Stimulated activated CD8-positive, alpha-beta memory T cell treated with anti-CD3 and anti-CD28 coated beads, Interleukin-4, amount 100 ng/mL, for 4 hours (primary cell): ENCODE measurements at places on chromosomes 2 and 18.

GRCh38 chr2:85655961-85656417 lies 12.0 kb downstream of the SFTPB start:
- no peak for DNase-seq

DNA sequence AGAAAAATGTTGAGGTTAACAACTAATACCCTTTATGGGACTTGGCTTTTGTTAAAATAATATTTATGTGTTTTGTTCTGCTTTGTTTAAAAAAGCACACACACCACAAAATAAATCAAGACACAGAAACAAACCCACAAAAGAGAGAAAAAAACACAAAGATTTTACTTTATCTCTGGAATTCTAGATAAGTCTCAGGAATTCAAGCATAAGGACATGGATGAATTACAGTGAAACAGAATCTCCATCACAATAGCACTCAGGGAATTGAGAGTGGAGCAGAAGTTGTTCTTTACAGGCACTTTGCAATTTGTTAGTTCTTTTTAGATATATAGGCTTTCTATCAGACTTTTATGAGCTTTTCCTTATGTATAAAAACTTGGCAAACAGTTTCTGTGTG lies 360.9 kb upstream of the ZC3H15 start:
- no peak for DNase-seq

- DNase-seq: no peak
Measured at GRCh38 chr2:29071032-29071975, 3.0 kb downstream of the PCARE start.

DNA sequence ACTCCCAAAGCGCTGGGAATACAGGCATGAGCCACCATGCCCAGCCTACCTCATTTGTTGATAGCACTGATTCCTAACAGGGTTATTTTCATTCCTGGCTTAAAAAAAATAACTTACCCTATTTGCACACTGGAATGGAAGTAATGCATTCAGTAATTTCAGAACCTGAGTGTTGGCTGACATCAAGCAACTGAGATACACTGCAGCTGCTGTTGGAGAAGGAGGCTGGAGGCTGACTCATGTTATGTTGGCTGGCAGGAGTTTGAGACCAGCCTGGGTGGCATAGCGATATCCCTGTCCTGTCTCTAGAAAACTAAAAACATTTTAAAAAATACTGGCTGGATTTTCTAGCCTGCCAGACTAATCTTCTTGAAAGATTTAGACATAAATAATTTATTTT lies 385.1 kb upstream of the MEX3C start:
- no peak for DNase-seq

DNA sequence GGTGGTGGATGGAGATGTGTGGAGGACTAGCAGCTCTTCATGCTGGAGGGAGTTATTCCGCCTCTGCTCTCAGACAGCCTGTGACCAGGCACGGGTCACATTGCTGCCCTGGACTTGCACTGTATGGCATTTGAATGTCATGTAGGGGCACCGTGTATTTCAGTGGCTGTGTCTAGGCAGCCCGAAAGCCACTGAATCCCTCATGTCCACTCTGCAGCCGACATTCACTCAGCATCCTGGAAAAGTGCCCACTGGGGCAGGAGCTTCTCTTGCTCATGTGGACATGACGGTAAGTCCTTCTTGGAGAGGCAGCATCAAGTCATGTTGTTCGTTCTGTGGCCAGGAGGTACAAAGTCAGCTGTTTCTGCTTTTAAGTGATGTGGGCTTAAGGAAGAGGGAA lies 127.9 kb downstream of the SH3RF3 start:
- DNase-seq: no peak

DNA sequence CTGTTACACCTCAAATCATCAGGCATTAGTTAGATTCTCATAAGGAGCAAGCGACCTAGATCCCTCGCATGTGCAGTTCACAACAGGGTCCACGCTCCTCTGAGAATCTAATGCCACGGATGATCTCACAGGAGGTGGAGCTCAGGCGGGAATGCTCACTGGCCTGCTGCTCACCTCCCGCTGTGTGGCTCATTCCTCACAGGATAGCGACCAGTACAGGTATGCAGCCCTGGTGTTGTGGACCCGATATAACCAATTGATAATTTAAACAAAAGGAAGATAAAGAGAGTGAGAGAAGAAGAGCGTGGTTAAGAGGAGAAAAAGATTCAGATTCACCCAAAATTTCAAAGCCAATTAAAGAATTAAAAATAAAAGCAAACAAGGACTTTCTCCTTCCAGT lies 20.8 kb downstream of the TLK1 start:
- DNase-seq: no peak

GRCh38 chr2:144348846-144349245 lies 171.1 kb downstream of the ZEB2 start:
- DNase-seq: no peak

DNA sequence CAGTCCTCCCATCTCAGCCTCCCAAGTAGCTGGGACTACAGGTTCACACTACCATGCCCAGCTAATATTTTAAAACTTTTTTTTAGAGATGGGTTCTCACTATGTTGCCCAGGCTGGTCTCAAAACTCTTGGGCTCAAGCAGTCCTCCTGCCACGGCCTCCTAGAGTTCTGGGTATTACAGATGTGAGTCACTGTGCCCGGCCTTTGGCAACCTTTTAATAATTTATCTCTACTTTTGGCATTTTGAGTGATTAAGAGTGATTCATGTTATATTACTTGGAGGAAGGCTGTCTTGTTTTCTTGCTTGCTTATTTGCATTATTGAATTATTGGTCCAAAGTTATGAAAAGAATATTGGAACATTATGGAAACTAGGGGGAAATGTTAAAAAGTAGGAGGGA lies 24.3 kb downstream of the NCOA1 start:
- no peak for DNase-seq

GRCh38 chr2:216698293-216698692 lies 2.9 kb upstream of the IGFBP5 start:
- DNase-seq: no peak

DNA sequence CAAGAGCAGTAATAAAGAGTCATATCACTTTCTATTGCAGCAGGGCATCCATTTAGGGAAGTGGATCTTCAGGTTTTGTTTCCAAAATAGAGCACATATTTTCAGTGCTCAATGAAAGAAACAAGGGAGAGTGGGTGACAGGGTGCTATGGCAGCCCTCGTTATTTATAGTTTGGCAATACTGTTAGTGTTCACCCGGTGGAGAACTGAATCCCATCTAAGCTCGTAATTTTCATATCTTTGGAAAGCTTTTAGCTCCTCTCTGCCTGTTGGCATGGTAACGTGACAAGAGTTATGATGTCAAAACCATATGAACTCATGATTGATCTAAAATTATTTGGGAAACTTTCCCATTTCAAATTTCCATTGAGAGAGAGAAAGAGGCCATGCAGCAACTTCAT lies 331.9 kb downstream of the LRRTM1 start:
- no peak for DNase-seq

- DNase-seq: no peak
Measured at GRCh38 chr2:99960790-99961189, 181.6 kb downstream of the AFF3 start.
